Activated naive CD4-positive, alpha-beta T cell treated with anti-CD3 and anti-CD28 coated beads for 36 hours (primary cell): ENCODE measurements at places on chromosomes 6 and 20. TPM values are rescaled to one million over a fixed set of nuclear protein-coding genes. Genes with fewer than 3 reads are reported as not detected.

GRCh38 chr6:132961122-132961521, 146.8 kb downstream of the RPS12 start:
- DNase-seq, result no peak

The PLCB4 gene
- not detected for total RNA-seq

- peak; percentile 79 for DNase-seq
Measured at GRCh38 chr6:96907498-96907897, 9.8 kb upstream of the NDUFAF4 start.

GRCh38 chr6:69280858-69281257, 516.0 kb downstream of the LMBRD1 start:
- no peak for DNase-seq

DNA sequence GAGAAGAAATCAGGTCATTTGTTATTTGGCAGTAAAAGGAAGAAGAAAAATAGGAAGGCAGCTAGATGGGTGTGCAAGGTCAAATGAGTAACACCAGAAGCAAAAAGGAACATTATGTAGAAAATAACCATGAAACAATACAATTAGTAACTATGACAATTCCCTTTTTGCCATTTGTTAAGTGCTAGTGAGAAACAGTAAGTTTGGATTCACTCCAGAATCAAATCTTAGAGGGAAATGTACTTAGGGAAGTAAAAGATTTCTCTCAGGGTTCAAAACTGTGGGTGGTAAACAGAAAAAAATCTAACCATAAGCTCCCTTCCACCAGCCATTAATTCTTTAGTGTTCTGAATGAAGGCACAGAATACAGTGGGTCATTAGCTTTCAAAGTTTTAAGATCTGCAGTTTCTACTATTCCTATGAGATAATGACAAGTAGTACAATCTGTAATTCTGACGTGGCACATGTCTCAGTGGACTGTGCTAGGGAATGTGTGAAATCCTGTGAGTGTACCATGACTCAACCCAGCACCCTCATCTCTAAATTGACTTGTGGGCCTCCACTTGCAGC, 17.1 kb downstream of the REPS1 start:
- peak; percentile 57 for DNase-seq

DNA sequence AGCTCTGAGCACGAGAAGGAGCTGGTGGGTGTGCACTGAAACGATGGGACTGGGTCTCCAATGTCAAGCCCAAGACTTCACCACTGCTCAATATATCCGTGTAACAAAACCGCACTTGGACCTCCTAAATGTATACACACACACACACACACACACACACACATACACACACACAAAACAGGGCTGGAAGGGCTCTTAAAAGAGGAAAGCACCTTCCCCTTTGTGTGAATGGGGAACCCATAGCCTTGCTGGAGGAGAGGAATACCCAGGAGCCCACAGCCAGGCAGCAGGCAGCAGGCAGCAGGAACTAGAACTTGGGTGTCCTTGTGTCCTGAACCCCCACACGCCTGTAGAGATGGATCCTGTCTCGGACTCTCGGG, 29.8 kb downstream of the TGM2 start:
- no peak for DNase-seq

DNA sequence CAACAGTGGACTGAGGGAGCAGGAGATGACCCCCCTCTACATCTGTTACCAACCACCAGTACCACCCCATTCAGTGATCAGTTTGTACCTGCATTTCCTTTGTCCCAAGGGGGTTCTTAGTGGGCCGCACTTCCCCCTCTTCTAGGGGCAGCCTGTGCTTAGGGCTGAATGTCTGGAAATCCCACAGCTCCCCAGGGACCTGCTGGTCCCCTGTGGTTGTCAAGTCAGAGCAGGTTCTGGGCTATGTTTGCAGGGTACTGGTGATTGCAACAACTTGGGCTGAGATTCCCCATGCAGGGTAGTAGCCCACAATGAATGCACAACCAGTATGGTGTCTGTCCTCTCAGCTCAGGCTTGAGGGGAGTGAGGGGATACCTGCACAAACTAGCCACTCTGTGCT, 39.7 kb upstream of the COL10A1 start:
- DNase-seq, result no peak

- no peak for DNase-seq
Measured at GRCh38 chr20:63648190-63648589, 5.0 kb downstream of the STMN3 start.

GRCh38 chr6:43990627-43991619, 136.3 kb downstream of the MRPL14 start:
- DNase-seq, result no peak

DNA sequence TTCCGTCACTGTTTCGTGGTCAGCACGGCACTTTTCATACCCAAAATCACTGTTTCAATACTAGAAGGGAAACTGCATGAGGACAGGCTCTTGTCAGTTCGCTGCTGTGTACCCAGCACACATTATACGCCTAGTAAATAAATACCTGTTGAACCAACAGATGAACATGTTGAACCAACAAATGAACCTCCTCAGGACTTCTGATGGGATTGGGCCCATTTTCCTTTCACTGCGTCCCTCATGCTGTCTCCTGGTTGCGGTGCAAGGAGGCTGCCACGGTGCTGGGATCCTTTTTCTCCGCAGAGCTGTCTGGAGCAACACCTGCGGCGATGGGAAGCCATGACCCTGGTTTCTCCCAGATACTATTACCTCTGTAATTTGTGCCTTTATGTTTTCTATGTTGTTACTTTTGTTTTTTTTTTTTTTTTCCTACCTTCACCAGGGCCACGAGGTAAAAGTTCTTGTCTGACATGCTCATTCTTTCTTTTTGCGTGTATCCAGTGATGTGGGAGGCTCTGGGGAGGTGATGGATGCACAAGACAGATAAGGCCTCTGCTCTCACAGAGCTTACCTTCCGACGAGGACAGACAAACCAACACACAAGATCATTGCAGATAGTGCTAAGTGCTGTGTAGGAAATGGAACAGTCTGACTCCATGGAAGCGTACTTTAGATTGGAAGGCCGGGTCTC, 1.1 kb downstream of the VAPB start:
- no peak for DNase-seq

DNA sequence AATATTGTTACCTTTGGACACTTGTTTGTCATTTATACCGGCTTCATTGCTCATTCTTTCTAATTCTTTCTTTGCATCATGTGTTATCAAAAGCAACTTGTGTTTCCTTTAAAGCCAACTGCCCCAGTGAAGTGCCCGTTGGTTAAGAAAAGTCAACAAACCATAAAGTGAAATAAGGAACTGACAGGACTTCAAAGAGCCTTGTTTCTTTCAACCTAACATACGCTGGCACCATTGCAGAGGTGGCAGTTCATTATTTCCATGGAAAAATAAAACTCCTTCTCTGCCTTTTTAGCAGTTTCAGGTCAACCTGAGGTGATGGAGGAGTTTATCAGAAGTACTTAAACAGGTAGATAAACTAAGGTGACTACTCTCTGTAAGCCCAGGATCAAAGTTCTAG, 28.8 kb downstream of the FERMT1 start:
- DNase-seq, result no peak

The PLCB1 gene
- 1.2 TPM for total RNA-seq

The CDS2 gene
- 23.2 TPM for total RNA-seq

The PPIL6 gene
- not detected for total RNA-seq

DNA sequence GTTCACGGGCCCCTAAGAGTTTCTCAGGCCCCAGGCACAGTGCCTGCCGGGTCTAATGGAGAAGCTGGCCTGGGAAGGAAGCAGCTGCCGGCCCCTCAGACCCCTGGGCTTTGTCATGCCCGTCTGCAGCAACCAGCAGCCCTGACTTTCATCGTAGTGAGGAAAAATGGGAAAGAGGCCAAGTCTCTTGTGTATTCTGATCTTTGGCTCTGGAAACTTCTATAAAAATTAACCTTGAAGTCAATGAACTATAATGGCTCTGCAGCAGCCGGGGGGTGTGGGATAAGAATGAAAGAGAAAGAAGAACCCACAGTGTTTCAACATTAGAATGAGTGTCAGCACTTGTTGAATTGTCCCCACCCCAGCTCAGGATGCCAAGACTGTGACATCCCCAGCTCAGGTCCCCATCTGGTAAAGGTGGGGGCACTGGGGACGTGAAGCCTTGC, 12.9 kb downstream of the TGM2 start:
- no peak for DNase-seq

DNA sequence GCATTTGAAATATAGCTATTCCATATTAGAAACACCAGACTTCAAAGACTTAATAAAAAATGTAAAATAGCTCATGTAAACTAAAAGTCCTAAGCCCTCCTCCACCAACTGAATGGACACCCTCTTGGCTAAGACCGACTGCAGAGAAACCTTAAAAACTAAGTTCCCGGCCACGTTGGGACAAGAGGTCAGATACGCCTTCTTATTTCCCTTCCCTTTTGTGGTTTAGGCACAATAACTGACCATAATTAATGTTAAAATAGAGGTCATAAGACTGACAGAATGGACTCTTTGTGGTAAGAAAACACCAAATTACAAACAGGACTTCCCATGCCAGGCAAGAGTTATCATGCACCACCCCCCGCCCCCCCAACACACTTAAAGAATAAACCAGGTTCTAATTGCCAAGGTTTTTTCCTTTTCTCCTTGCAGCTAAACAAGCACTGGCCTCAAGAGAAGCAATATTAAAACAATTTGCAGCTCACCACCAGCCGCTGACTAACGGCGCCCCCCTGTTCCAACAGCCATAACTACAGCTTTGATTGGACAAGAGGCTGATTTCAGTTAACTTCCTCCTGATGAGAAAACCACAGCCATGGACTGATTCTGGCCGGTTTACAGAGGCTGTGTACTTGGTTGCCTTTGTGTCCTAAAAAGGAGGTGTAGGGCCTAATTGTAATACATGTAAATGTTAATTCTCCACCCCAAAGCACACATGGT, 10.7 kb upstream of the LAMP5 start:
- no peak for DNase-seq

The NRN1 gene
- 0.45 TPM for total RNA-seq

DNA sequence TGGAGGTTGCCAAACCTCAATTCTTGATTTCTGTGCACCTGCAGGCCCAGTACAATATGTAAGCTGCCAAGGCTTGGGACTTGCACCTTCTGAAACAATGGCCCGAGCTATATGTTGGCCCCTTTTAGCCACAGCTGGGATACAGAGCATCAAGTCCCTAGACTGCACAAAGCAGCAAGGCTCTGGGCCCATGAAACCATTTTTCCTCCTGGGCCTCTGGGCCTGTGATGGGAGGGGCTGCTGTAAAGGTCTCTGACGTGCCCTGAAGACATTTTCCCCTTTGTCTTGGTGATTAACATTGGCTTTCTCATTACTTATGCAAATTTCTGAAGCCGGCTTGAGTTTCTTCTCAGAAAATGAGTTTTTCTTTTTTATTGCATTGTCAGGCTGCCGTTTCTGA, 40.5 kb upstream of the SLC35F1 start:
- no peak for DNase-seq

GRCh38 chr6:134198093-134198492, 119.8 kb downstream of the SGK1 start:
- DNase-seq, result no peak

DNA sequence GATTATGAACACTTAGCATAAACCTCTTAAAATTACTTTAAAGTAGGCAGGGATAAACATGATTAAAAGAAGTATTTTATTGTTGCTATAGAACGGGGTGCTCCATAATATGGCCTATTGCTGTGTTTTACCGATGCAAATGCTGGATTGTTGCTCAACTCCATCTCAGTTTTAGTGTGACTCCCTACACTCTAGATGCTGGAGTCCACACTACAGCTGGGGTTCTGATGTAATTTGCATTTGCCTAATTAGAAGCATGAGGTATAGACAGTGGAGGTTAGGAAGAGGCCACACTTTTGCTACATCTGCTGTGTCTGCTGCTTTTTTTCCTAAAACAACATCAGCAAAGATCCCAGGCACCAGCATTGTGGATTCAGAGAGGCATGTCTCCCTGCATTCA, 6.7 kb upstream of the HMGN3 start:
- no peak for DNase-seq

DNA sequence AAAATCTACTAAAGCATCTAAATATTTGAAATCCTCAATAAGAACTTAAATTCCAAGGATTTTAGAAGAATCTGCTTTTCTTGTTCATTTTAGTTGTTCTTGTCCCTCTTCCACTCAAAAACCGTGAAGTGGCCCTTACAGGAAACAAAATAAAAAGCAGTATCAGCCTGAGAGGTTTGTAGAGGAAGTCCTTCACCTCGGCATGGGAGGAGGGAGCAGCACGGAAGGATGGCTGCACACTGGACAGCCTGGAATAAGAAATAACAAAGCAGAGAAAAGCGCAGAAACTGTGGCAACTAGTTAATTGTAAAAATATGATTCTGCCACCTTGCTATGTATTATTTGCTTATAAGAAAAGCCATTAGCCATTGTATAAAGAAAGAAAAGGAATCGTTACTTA, 46.1 kb downstream of the RALGAPA2 start:
- DNase-seq, result no peak

DNA sequence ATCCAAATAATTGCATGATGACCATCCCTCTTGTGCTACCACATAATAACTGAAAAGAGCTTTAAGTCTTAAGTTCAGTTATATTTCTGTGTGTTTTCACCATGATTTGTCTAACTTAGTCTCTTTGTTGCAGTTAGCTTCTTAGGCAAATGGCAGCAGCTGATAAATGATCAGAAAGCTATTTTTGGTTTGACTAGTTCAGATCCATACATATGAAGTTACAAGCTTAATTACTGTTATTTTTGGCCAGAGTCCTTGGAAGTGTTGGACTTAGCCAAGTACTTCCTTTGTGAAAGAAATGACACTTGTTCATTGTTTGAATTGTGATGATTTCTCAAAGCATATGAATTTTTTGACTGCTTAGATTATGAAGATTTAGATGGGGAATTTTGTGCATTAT, 54.2 kb downstream of the HIVEP1 start:
- DNase-seq, result no peak

GRCh38 chr6:112305795-112306564, 41.1 kb upstream of the RFPL4B start:
- no peak for DNase-seq

The PLAGL2 gene
- total RNA-seq, result 64.9 TPM

The ZNF341 gene
- total RNA-seq, result 5.8 TPM

The PKHD1 gene
- not detected for total RNA-seq

DNA sequence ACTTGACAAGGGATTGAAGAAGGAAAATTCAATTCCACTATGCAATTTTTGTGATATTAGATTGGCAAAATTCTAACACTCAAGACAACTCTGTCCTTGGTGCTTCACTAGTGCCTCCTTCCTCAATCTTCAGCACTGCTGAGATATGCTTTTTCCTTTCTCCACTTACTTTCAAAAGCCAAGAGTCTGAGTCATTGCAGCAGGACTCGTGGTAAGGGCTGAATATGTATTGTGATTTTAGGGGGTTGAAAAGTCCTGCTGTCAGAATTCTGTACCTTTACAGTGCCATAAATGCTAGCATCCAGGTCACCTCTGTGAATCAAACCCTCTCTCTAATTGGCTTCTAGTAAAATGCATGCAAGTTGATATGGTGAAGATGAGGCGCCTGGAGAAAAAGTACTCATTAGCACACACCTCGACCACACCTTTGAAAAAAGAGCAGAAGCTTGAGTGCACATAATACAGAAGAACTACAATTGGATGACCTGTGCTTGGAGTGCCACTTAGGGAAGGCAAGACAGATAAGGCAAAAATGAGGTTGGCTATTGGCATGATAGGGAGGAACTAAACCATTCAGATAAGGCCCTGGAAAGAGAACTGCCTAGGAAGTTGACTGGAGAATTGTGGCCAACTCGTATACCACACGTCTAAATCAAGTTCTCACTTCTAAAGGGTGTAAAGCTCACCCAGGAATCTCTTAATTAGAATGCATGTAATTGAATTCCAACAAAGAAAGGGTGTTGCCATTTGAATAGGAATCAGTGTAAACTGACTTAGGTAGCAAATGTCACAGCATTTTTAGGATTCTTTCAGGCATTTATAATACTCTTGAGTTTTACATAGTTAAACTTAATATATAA, 43.6 kb upstream of the FAM83B start:
- DNase-seq, result no peak

The TMC2 gene
- not detected for total RNA-seq
